ENCODE measurements at places on chromosomes 1 and 21.

DNA sequence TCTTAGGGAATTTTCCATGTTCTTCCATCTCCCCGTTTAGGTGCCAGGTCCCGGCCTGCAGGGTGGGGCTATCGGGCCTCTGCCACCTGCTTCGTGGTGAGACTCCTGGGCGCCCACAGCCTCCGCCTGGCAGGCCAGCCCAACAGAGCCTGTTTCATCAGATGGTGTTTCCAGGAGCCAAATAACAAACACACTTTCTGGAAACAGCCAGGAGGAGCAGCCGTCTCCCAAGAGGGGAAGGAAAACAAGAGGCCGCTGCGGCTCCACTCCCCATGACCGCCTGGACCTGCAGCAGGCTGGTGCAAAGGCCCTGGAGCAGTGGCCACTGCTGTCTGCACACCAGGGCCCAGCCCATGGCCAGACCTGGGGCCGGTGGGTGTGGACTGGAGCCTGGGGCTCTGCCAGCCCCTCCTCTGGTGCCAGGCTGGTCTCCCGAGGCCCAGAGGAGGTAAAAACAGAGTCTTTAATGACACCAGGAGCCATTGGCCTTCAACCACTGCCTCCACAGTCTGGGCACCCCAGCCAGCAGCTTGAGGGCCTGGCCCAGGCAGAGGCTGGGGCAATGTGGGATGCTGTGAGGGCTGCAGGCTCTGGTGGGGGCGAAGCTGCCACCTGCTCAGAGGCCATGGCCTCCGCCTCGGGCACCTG lies 55.0 kb downstream of the SLX9 start:
- DNase-seq, result peak; percentile 26

GRCh38 chr1:221794079-221794670 lies 52.3 kb upstream of the DUSP10 start:
- DNase-seq, result no peak

GRCh38 chr1:67316918-67317317 lies 9.2 kb downstream of the IL12RB2 start:
- no peak for DNase-seq

- DNase-seq, result no peak
Measured at GRCh38 chr1:18373882-18374493, 106.7 kb upstream of the KLHDC7A start.

GRCh38 chr1:104629589-104629988 lies 879.9 kb downstream of the AMY1C start:
- DNase-seq, result no peak

DNA sequence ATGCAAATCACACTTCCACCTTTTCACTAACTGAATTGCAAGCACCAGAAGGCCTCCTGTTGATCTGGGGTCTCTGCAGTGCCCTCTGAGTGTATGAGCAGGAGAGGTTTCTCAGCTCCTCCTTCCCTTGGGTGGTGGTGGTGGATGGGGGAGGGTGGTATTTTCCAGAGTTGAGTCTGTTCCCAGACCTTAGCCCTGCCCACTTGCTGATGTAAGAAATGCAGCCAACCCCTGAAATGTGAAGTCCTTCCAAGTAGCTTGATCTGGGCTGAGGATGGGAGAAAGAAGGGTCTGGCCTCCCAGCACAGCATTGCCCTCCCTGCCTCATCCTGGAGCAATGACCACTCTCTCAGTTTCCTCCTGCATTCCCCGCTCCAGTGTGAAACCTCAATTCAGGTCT lies 6.3 kb upstream of the FOXD2 start:
- no peak for DNase-seq

Measured in cerebellar nuclear complex (tissue), 1 donor.